Forelimb muscle (tissue), 1 donor: ENCODE measurements at places on chromosomes 12 and 14.

DNA sequence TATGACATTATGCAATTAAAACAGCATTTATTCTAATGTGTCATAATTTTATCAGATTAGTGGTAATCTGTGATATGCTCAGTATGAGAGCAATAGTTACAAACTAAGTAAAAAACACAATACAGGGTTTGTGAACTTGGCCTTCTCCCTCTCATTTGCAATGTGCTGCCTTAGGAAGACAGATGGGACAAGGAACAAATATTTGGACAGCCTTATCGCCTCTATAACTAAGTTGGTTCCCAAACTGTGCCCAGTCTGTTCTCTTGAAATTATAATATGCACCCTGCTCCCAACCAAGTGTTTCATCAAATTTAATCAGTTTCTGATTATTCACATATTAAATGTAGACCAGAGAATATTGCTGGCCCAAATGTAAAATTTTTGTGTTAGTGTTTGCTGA lies 22.7 kb downstream of the MGST1 start:
- DNase-seq: no peak

DNA sequence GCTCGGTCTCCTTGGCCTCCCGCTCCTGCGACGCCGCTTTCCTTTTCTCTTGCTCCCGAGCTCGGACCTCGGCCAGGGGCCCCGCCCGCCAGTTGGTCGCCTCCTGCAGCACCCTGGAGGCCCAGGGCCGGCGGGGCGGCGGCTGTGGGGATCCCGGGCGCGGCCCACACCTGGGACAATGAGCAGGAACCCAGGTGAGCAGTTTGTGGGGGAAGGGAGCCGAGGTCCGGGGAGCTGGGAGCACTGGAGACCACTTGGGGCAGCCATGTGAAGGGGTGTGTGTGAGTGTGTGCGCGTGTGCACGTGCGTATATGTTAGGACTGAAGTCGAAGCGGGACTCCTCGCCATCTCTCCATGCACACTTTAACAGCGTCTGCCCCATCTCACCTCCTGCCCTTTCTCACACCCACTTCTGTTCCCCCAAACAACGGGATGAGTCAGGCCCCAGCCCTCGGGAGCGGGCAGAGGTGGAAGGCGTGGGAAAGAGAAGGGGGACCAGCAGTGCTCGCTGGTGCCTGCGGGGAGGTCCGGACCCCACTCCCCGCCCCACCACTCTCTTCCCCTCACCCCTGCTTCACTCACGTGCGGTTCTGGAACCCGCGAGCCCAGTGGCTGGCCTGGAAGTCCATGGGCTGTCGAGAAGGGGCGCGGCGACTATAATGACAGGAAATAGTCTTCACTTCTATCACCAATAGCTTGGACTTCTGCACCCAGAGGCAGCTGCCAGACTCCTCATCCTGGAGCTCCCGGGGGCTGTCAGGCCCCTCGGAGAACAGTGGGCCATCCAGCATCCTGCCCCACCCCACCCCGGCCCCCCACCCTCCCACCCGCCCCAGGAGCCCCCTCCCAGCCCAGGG lies 450 bp downstream of the DDN start:
- DNase-seq: no peak

DNA sequence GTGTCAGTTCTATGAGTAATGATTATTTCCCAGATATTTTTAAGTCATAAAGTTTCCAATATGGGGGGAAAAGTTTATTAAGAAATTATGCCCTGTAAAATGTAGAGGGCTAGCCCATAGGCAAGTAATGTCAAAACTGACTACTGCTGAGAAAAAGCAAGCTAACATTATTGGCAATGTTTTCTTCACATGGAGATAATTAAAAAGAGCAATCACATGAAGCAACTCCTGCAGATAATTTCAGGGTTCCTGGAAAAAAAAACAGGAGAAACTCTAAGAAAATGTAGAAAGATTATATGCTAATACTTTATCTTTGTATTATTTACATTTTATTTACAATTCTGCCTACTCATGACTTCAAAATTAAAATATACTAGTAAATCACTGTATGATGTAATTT lies 39.8 kb downstream of the PPP1R12A start:
- DNase-seq: no peak

- no peak for DNase-seq
Observed at GRCh38 chr12:88393017-88393767, 187.1 kb downstream of the KITLG start.

- no peak for DNase-seq
Observed at GRCh38 chr12:111842556-111843396, 748 bp downstream of the MAPKAPK5 start.

DNA sequence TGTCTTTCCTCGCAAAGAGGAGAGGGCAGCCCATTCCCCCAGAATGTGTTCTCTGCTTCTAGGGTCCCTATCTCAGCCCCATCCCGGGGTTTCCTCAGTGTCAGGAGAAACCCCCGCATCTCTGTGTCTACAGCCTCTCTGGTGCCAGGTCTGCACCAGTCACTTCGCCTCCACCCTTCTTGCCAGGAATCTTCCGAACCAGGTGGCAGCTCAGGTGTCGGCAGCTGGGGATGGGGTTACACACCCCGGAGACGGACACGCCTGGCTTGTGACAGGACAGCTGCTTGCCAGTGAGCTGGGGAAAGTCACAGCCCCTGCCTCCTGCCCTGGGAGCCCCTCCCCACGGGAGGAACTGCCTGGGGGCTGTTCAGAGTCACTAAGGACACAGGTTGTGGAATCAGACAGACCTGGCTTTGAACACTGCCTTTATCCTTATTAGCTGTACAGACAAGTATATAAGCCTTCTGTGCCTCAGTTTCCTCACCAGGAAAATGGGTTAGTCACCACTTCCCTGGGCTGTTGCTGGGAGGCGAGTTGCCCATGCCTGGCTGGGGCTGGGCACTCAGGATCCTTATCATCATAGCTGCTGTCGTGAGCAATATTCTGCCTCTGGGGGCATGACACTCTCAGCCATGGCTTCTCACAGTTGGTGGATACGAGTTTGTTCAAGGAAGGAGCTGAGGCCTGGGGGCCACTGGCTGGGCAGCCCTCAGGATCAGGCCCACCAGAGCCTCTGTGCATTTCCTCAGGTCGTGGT lies 10.8 kb downstream of the HIP1R start:
- DNase-seq: no peak

- DNase-seq: no peak
Observed at GRCh38 chr12:12663644-12664294, 32.2 kb downstream of the GPR19 start.

DNA sequence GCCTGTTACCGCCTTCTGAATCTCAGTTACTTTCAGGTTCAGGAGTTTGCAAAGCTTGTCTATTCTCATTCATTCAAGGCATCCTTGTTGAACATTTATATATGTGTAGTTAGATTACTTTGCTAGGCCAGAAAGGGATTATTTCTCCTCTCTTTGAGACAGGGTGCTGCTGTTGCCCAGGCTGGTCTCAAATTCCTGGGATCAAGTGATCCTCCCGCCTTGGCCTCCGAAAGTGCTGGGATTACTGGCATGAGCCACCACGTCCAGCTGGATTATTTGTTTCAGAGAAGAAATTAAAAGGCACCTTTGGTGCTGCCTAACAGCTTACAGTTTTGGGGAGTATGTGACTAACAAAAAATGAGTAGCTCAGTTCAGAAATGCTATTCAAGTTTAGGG lies 772 bp downstream of the CHURC1 start:
- no peak for DNase-seq

GRCh38 chr14:94307410-94307992 lies 14.4 kb upstream of the SERPINA10 start:
- no peak for DNase-seq

GRCh38 chr12:128844031-128844635 lies 9.1 kb upstream of the GLT1D1 start:
- no peak for DNase-seq

DNA sequence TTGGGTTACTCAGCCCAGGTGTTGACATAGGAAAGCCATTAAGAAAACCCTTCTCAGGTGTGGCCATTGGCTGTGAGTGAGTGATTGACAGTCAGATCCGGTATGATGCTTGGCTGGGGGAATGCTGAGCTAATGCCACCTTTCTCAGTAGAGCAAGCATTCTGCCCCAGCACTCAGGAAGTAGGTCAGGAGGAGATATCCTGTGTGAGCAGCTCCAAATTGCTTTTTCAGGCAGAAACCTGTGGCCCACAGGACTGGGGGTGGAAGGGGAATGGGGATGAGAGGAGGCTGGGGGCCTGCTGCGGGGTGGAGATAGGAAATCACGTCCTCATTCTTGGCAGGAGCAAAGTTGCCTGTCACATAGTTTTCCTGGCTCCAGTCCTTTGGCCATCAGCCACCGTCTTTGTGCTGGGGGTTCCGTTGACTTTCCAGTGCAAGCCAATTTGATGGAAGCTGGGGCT lies 55.7 kb downstream of the NINJ2 start:
- no peak for DNase-seq

DNA sequence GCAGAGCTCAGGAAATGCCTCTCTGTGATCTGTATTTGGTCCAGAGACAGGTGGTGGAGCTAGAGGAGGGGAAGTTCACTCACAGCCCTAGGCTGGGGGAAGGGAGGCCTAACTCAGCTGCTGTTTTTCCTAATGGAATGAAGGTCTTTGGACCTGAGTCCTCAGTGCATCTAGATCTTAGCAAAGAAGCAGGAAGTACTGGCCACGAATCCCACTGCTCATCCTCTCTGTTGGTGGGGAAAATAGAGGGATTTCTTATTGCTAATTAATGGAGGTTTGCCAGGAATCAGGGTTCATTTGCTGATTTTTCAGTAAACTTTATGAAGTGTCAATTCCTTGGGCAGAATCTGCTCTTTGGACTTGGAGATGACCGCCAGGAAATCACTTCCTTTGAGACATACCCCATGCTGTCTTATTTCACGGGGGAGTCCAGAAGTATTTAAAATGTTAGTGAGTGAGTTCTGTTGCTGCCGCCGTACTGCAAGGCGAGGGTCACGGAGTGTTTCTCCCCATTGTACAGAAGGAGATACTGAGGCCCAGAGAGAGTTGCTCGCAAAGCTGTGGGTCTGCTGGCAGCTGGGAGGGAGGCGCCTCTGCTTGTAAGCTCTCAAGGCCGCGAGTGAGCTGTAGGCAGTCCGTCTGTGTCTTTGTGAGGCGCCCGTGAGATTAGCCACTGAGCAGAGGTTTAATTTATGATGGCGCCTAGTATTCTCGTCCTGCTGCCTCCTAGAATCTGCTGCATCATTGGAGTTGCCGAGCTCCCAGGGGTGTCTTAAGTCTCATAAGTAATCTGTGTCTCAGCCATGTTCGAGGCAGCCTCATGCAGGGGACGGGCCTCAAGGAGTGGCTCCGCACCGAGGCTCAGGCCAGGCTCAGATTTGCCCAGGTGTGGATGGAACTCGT lies 88.2 kb downstream of the TSPAN9 start:
- DNase-seq: no peak

DNA sequence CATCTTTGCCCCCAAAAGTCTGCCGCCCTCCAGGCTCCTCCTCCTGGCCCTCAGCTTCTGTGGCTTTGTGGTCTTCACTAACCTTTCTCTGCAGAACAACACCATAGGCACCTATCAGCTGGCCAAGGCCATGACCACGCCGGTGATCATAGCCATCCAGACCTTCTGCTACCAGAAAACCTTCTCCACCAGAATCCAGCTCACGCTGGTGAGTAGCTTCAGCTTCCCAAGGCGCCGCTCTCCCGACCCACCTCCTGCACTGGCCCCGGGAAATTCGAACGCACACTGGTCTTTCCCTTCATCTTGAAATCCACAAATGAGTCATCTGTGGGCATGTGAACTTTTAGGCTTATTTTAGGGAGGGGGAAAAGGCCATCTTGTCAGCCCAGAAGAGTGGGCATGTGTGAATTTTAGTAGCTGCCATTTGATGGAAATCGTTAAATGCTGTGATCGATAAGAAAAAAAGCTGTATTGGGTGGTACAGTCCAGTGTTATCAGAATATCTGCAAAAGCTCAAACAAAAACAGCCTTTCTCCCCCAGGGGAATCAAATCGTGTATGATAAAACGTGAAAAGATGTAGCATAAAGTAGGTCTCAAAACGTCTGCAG lies 700 bp downstream of the SLC35E3 start:
- DNase-seq: no peak

GRCh38 chr14:64502887-64503433 lies 678 bp downstream of the ZBTB25 start:
- DNase-seq: no peak

- DNase-seq: no peak
Observed at GRCh38 chr14:92728759-92729364, 19.6 kb downstream of the LGMN start.

DNA sequence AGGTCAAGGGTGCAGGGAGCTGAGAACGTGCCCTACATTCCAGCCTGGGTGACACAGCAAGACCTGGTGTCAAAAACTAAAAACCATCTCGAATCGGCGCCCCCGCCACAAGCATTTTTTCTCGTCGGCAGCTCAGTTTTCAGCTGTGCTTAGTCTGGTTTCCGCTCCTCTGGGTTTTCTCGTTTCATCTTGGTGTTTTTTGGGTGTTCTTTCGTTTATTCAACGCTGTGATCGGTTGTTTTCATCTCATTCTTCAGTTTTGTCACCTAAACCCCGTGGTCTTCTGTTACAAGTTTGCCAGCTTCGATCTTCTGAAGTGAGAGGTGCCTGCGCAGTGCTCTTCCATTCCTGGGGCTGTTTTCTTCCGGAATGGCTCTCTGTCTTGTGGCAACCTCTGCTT lies 41.4 kb downstream of the NOC4L start:
- no peak for DNase-seq

- DNase-seq: no peak
Observed at GRCh38 chr14:49478784-49479183, 107.4 kb downstream of the RPS29 start.

GRCh38 chr14:92321701-92322100 lies 1.3 kb upstream of the SLC24A4 start:
- no peak for DNase-seq

- DNase-seq: no peak
Observed at GRCh38 chr14:85186082-85186481, 343.9 kb upstream of the FLRT2 start.

DNA sequence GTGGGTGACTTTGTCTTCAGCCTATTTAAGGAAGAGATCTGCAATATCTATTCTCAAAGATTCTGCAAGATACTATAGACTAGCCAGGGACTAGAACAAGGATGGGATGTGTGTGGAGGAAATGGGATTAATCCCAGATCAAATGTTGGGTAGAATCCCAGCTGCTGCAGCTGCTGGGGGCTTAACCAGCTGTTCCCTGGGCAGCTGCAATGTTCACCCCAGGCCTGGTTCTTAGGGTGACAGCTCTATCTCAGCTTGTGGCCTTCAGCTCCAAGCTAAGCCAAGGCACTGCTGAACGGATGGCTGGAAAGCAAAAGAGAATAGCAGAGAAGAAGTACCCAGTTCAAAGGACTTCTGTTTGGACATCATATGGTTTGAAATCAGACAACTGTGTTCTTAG lies 10.0 kb upstream of the RHEBL1 start:
- no peak for DNase-seq

GRCh38 chr14:73290279-73290678 lies 53.0 kb downstream of the PAPLN start:
- DNase-seq: no peak

DNA sequence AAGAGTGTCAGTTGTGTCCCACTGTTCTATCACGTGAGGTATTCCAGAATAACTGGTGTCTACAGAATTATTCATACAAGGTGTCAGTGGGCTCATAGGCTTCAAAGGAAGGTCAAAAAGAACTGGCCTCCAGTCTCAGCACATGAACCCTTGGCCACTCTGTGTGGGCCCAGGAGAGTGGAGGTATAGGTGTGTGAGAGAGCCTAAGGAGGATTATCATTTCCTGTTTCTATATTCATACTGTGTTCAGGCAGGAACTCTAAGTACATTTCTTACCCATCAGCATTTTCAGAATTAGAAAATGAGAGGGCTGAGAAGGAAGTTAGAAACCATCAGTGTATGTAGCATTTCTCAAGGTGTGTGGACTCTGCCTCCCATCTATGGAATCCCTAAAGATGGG lies 87.0 kb downstream of the BTG1 start:
- DNase-seq: no peak
